ENCODE measurements at places on chromosomes 5 and 9. TPM values are rescaled to one million over a fixed set of nuclear protein-coding genes. Genes with fewer than 3 reads are reported as not detected.

TAF7 gene
- polyA plus RNA-seq = 196 TPM

DNA sequence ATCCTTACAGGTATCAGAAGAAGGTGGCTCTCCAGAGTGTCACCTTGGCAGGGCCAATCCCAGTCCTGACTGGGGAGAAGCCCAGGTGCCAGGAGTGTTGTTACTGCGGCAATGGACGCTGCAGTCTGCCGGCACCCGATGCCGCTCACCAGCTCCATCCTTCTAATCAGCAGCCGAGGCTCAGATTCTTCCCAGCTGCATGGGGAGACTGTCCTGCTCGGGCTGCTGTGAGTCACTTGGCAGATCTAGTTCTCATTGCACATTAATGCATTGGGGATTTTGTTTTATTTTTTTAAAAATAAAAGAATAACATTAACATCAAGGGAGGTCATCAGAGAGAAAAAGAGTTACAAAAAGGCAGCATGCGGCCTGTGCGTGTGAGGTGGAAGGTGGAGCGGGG is 115.8 kb downstream of the MTX3 start:
- no peak overlapping the region for H3K4me3 ChIP-seq
- no peaks in the 10 kb centered on the region for H3K36me3 ChIP-seq
- no peak for DNase-seq

- no peak overlapping the region for H3K4me3 ChIP-seq
- no peak for DNase-seq
- no peak overlapping the region for H3K27ac ChIP-seq
- no peaks in the 10 kb centered on the region for H3K27me3 ChIP-seq
- H3K4me1 ChIP-seq = no peaks in the 10 kb centered on the region
Measured at GRCh38 chr5:34804913-34805312, 34.1 kb upstream of the TTC23L start.

DNA sequence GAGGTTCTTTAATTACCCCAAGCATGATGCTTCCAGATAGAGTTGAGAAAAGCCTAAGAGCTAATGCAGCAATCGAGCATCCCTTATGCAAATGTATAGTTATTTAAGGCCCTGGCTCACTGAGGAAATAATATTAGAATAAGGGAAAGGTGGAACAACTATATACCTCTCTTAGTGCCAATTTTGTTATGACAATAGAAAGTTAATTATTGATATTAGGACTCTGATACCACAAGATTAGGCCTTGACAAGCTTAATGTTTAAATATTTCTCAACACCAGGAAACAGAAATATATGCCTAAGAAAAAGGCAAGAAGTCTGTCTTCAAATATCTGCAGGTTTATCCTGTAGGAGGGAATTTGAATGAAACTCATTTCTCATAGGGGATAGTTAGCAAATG is 371.0 kb downstream of the PRELID2 start:
- H3K36me3 ChIP-seq = no peaks in the 10 kb centered on the region
- no peak overlapping the region for H3K4me3 ChIP-seq
- no peak for DNase-seq
- H3K27me3 ChIP-seq = no peaks in the 10 kb centered on the region
- H3K27ac ChIP-seq = no peak overlapping the region
- H3K4me1 ChIP-seq = no peaks in the 10 kb centered on the region
